Stimulated activated CD4-positive, alpha-beta T cell treated with anti-CD3 and anti-CD28 coated beads, Interleukin-15, amount 100 ng/mL, for 48 hours (primary cell): ENCODE measurements at places on chromosomes 2 and 18.

- no peak for DNase-seq
These were observed 12.3 kb downstream of the CTIF start for GRCh38 chr18:48551100-48551499.

DNA sequence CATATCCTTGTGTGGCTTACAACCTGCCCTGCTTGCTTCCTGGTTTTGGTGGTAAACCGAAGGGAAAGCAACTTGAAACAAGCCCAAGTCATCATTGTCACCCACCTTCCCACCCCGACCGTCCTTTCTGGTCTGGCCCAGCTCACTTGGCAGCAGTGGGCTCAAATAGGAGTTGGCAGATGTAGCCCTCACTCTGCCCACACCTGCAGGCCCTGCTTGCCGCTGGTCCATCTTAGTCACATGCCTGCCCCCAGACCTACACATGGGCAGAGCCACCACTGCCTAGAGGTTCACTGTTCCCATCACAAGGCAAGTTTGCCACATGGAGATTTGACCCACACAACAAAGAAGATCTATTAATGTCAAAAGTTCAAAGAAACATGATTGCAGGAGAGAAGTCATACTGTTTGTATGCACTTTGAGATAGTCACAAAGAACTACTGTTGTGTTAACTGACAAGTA lies 9.3 kb downstream of the EIPR1 start:
- no peak for DNase-seq

DNA sequence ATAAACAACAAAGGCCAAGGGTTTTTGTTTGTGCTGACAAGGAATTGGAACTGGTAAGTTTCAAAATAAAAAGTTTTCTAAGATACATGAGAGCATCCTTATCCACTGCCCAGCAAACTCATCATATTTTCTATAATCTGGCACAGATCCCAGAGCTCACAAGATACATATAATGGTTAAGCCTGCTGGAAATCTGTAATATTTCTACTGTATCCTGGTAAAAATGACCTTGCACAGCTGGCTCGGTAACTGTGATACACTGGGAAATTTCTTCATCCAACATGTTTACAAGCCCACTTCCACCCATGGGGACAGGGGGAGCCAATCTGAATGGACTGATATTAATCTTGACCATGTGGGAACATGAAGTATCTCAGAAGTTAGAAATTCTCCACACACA lies 425.4 kb upstream of the MMADHC start:
- DNase-seq, result no peak

- DNase-seq, result peak; percentile 39
These were observed 12.0 kb downstream of the SIGLEC15 start for GRCh38 chr18:45837283-45838070.

DNA sequence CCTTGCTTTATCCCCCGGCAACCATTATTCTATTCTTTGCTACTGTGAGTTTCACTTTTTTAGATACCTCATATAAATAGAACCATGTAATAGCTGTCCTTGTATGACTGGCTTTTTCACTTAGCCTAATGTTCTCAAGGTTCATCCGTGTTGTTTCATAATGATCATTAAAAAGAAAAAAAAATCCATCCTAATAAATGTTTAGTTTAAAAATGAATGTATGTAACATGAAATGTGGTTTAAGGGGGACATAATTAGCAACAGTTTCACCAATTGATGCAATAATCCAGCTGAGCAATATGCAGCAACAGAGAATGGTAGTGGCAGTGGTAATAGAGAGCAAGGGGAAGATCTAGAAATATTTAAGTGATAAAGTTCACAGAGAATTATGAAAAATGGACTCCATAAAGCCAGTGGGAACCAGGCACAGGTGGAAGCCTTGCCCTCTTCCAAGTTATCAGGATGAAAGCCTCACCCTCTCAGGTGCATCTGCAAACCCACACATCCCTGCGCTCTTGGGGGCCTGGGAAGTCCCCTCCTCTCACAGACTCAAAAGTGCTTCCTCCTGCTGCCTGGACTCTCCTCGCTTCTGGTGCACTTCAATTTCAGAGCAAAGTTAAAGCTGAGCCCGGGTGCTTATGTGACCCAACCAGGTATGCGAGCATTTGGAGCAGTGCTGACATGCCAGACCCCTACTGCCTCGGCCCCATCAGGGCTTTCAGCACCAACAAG lies 1403.3 kb upstream of the SLC39A10 start:
- no peak for DNase-seq
